ENCODE measurements at places on chromosomes 6 and 20.

DNA sequence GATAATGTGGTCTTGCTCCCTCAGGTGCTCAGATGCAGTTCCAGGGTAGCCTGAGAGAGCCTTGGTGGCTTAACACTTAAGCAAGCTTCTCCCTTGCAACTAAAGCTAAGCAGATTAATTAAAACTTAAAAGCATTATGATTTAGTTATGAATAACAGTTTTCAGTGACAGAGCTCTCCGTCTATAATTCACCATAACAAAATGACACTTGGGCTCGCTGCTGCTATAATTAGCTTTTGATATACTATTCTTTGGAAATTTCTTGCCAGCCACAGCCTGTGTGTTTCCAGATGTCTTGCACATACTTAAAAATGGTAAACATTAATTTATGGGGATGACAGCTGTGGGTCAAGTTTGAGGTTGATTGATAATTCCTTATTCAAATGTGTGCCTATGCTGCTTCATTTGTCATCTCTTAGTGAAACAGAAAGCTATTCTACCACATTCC, 380.5 kb downstream of the TFAP2B start:
- no peak for DNase-seq

- DNase-seq, result no peak
Observed at GRCh38 chr6:16583144-16583762, 178.0 kb downstream of the ATXN1 start.

GRCh38 chr6:34538581-34538980, 17.5 kb downstream of the SPDEF start:
- DNase-seq, result no peak

GRCh38 chr6:110665600-110665999, 149.7 kb downstream of the CDK19 start:
- DNase-seq, result no peak

DNA sequence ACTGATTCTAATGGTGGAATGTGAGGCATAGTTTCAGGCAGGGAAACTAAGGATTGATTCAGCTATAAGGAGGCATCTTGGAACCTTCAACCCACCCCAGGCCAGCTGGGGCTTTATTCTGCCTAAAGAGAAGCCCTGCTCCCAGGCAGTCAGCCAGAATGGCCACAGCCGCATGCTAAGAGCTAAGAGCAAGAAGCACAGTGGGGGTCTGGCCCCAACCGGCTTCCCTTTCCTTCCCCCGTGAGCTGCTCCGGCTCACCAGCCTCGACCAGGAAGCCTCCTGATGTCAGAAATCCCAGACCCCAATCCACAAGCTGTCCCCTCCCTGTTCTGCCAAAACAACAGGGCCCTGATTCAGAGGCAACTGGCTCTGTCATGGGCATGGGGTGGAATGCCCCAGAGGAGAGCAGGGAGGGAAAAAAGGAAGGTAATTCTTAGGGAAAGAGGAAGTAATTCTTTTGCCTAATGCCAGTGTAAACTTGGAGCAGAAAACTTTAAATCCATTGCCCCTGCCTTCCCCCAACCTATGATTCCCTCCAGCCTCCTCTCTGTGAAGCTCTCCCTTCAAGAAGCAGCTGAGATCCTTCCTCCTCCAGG, 6.9 kb downstream of the GRM4 start:
- DNase-seq, result no peak

DNA sequence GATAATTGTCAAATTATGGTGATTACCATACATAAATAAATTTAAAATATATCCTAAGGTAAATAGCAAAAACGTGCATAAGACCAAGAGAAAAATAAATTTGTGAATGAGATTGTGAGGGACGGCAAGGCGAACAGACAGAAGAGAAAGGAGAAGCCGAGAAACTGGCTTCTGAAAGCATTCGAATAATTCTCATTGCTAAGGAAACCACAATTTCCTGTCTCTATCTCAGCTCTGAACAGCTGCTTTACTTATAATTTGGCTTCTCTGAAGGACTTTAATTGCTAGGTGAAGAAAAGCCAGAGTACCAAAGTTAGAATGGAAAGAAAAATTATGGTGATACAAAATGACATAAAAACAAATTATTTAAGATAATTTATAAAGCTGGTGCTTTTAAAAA, 79.0 kb upstream of the RGS17 start:
- no peak for DNase-seq

GRCh38 chr6:31336896-31337496, 20.0 kb downstream of the HLA-B start:
- no peak for DNase-seq

DNA sequence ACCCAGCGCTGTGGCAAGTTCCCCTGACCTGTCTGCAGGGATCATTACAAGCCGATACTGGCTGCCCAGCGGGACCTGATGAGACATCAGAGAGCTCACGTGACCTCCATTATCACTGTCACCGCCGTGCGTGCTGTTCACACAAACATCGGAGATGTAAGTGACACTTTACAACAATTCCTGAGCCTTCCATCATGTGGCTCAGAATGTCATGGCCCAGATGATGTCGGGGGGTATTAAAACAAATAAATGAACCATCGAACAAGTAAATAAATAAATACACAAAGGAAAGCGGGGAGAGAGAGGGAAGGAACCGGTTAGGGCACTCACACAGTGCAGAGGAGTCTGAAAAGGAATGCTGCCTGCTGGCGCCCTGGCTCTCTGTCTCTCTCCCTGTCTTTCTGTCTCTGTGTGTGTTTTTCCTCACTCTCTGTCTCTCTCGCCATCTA, 195.1 kb downstream of the BMP7 start:
- DNase-seq, result no peak

GRCh38 chr6:15615802-15616201, 47.0 kb downstream of the DTNBP1 start:
- no peak for DNase-seq

DNA sequence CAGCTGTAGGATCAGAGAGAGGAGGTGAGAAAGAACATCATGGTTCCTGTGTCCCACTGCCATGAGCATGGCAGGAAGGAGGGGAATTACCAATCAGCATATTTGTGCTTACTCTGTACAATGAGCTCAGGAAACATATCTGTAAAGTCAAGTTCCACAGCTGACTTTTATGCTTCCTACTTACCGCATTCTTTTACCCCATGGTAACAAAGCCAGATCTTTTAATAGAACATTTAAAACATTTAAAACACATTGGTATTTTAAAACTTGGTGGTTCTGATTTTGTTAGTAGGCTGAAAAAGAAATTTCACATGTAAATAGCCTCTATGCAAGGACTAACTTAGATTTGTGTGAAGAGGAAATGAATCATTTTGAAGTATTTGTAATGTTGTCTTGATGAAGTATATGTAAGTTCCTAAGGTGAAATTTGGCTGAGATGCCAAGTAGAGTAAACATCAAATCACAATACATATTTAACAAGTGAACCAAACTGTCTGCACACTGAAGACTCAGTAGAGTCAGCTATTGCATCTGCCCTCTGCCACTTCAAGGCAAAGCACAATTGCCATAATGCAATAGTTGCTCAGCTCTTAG, 114.7 kb downstream of the GJA10 start:
- DNase-seq, result no peak

DNA sequence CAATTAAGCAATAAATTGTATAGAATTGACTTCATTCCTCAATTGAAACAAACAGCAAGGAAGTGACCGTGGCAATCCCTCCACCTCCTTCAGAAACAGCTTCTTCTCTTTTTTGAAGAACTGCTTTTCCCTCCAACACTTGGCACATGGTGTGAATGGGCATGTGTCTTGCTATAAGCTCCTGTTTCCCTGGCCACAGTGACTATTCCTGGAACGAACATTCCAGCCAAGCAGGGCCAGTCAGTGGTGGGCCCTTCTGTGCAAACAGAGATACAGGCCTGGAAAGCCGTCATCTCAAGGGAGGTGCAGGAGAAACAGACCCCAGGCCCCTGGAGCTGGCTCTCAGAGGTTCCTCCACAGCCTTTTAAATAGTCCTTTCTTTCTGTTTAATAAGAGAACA, 6.9 kb downstream of the TXNDC5 start:
- no peak for DNase-seq

- peak; percentile 65 for DNase-seq
Observed at GRCh38 chr20:47205577-47206123, 150.8 kb downstream of the ZMYND8 start.

DNA sequence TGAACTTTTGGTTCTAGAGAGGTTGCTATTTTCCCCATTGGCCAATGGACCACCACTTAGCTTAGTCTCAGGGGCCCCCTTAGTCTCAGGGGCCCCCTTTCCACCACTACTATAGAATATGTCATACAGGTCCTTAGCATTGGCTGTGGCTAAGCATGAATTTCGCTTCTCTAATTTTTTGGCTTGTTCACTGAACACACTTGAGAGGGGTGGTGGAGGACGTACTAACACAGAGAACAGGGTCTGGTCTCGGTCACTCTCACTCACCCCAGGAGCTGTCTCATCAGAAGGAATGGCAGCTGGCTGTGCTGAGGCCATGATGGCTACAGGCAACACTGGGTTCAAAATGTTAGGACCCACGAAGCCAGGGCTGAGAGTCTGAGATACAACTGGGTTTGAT, 30.3 kb downstream of the ZNF318 start:
- no peak for DNase-seq

DNA sequence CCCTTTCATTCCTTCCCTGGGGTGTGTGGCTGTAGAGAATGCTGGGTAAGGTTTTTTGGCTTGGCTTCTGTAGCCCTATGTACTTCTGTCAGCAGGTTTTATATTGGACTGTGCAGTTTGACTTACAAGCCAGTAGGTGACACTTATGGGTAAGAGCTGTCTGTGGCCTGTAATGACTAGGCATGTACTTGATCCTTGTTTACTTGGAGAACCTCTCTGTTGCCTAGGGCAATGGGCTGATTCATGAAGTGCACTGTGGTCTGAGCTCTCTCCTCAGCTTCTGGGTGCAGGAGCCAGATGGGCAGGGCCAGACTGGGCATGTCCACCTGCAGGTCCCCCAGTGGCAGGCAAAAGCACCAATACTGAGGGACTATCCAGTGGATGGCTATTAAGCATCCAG, 544.6 kb downstream of the ADGRB3 start:
- DNase-seq, result no peak

DNA sequence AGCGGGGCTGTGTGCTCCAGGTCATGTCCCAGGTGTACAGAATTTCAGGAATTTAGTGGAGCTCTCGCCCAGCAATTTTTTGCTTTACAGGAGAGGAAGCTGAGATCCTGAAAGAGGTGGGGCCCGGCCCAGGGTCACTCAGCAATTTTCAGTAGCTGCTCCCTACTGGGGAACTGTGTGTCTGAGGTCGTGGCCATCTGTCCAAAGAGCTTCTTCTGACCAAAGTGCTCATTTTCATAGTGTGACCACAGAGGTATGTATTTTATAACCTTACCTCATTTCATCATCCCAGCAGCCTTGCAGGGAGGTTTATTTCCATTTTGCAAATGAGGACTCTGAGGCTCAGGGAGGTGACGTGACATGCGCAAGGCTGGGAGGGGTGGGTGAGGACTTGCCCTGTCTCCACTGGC, 46.3 kb downstream of the FAM209B start:
- no peak for DNase-seq

DNA sequence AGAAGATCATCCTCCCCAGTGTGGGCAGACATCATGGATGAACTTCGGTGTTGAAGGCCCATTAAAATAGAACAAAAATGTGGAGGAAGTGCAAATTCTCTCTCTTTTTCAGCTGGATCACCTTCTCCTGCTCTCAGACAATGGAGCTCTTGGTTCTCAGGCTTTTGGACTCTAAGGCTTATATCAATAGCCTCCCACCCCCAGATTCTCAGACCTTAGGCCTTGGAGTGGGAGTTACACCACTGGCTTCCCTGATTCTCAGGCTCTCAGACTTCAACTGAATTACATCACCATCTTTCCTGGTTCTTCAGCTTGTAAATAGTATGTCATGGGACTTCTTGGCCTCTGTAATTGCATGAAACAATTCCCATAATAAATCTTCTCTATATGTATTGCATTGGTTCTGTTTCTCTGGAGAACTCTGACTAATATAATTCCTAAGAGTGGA, 36.6 kb downstream of the NSFL1C start:
- DNase-seq, result no peak

- DNase-seq, result no peak
Observed at GRCh38 chr6:38695227-38695900, 7.6 kb downstream of the GLO1 start.

GRCh38 chr6:28213213-28213523, 11.9 kb upstream of the ZSCAN9 start:
- no peak for DNase-seq

GRCh38 chr6:141267420-141267819, 865.3 kb upstream of the GJE1 start:
- no peak for DNase-seq

DNA sequence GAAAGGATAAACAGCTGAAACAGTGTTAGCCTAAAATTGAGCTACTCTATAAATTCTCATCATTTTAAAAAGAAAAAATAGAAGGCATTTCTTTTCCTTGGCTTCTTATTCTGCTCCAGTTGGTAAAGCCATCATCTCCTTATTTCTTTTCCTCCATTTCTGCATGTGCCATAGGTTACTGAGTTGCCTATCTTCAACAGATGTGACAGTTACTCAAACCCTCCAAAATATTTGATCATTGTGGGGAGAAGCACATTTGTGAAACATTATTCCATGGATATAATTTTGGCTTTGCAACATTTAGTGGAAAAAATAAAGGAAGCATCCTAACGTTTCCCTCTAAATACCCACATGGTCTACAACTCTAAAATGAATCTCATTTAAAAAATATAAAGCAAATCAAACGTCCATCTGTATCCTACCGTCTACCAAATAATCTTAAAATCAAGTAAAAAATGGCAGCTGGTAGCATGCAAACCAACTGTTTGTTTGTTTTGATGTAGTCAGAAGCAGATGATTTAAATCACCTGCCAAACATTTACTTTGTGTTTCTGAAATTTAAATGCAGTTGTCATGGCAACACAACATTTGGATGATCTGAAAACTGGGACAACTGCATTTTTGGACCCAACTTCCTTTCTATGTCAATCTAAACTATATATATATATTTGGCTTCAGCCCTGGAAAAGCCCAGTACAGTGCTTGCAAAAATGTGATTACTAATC, 16.8 kb upstream of the SNX9 start:
- DNase-seq, result no peak

DNA sequence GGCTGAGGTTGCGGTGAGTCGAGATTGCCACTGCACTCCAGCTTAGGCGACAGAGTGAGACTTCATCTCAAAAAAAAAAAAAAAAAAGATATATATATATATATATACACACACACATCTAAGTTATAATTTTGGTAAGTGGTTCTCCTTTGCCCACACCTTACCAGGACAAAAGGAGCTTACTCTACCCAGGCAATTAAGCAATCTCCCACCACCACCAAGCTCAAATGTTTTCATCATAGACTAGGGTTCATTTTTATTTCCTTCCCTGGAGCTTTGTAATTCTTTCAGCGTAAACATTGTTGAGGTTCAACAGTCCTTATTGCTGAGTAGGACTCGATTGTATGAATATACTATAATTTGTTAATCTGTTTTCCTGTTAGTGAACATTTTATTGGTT, 23.5 kb downstream of the AMD1 start:
- no peak for DNase-seq
